ENCODE measurements at places on chromosomes 1 and 21.
A peak's percentile ranks its signal among the peaks of the same experiment; 100 is the strongest.

- no peak for DNase-seq
These were observed 132.9 kb upstream of the RAB4A start for GRCh38 chr1:229138058-229138457.

DNA sequence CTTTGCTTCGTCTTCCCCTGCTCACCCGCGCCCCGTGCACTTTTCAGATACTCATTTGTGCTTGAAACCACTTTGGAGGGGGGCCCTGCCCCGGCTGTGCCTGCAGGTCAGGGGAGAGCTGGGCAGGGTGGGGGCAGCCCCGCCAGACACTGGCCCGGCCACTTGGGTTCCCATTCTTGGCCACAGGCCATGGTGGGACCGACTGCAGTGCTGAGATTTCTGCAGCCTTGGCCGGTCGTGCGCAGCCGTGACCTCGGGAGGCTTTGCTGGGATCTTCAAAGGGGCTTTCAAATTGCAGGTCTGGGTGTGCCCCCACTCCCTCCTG lies 54.5 kb upstream of the TTC34 start:
- no peak for DNase-seq

DNA sequence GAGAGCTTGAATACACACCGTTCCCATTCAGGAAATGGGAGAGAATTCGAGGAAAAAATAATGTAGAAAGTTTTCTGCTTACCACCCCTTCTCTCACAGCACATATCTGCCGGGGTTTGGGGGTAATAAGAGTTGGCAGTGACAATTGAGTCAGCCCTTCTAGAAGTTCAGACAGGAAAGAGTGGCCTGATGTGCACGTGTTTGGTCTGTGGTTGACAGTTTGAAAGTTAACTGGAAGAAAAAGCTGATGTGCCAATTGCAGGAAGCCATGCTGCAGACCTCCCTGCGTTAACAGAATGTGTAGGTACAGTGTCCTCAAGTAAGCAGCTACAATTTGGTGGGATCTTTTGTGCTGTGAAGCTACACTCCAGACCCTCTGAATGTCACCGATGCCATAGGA lies 50.9 kb downstream of the DHX9 start:
- no peak for DNase-seq

- peak; percentile 27 for DNase-seq
These were observed 27.7 kb downstream of the CR1L start for GRCh38 chr1:207672522-207673130.

DNA sequence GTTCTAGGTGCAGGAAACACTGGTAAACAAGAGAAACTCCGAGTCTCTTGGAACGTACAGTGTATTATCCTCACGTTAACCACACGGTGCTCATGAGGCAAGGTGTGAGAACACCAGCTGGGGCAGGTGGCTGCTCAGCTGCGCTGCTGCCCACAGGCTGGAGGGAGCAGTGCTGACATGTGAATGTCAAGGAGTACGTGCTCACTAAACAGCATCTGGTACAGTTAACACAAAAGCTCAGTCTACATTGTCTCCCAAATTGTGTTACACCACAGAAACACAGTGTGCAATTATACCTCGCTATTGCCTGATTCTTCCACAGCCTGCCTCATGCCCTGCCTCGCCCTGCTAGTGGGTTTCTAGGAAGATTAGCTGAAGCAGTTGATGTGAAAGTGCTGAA lies 138.4 kb downstream of the GLIS1 start:
- no peak for DNase-seq

GRCh38 chr1:228112167-228112566 lies 3.1 kb upstream of the MRPL55 start:
- no peak for DNase-seq

- DNase-seq = no peak
These were observed 80.9 kb downstream of the COLGALT2 start for GRCh38 chr1:183956559-183957188.

DNA sequence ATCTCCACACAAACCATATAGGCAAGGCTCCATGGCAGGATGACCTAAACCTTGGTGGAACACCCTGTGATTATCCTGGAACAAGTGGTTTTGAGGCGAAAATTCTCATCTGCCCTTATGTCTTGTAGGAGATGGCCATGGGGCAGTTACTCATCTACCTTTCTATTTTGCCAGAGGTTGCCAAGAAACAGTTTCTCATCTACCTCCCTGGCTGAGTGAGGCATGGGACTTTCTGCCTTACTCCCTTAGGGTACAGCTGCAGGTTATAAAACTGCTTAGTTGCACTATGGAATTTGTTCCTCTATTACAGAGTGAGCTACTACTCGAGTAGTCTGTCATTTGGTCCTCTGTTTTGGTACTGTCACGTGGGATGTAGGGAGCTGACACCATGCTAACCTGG lies 31.3 kb upstream of the GUCA2A start:
- DNase-seq = no peak

GRCh38 chr1:228860911-228861831 lies 125.9 kb downstream of the RHOU start:
- peak; percentile 72 for DNase-seq

DNA sequence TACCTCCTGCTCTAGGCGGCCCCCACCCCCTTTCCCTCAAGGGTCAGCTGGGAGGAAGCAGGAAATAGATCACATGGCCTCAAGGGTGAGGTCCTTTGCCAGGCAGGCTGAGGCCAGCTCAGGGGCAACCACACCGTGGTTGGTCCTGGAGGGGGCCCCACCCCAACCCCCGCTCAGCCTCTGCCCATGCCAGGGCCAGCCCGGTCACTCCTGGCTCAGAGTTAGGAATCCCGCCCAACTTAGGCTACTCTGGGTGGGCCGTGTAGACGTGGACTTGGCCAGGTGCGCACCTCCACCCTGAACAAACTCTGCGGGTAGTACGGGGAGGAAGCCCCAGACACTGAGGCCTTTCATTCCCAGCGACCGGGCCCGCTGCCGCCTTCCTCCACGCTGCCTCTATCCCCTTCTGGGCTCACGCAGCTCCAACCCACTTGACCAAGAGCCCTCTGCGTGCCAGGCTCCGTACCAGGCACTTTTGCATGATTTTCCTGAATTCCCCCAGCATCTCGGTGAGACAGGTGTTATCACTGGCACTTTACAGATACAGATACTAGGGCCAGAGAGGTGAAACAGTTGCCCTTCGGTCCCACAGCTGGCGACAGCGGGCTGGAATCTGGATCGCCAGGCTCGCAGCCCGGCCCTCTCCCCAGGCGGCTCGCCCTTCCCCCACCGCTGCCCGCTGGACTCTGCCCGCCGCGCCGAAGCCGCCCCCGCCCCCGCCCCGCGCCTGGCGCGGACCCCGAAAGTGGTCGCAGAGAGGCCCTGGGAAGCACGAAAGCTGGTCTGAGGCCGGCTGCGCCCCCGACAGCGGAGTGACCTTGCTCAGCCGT lies 769 bp downstream of the GALE start:
- peak; percentile 84 for DNase-seq

DNA sequence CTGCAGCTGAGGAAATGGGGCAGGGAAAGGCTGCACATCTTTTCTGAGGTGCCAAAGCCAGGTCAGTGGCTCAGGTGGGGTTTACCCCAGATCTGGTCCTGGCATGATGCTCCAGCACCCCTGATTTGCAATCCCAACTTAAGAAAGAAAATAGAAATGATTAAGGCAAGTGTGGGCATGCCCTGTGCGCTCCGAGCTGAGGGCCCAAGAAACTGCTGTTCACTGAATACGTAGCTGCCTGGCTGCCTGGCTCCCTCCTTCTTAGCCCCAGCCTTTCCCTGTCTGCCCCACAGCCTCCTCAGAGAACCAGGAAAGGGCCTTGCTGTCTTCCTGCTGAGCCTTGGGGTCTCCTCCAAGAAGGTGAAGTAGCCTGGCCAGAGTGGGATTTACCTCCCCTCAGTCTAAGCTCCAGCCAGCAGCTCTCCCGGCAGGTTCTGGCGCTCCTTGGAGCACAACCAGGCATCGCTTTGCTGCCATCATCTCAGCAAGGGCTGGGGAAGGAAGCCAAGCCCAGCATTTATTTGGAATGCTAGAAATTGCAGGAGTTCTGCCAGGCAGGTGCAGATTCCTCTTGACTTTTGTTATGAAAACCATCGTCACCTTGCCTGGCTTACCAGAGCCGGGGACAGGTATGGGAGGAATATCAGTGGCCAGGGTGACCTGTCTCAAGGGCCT lies 51.3 kb upstream of the SELENON start:
- DNase-seq = no peak

- DNase-seq = no peak
These were observed 127.6 kb downstream of the NOS1AP start for GRCh38 chr1:162197041-162197531.

DNA sequence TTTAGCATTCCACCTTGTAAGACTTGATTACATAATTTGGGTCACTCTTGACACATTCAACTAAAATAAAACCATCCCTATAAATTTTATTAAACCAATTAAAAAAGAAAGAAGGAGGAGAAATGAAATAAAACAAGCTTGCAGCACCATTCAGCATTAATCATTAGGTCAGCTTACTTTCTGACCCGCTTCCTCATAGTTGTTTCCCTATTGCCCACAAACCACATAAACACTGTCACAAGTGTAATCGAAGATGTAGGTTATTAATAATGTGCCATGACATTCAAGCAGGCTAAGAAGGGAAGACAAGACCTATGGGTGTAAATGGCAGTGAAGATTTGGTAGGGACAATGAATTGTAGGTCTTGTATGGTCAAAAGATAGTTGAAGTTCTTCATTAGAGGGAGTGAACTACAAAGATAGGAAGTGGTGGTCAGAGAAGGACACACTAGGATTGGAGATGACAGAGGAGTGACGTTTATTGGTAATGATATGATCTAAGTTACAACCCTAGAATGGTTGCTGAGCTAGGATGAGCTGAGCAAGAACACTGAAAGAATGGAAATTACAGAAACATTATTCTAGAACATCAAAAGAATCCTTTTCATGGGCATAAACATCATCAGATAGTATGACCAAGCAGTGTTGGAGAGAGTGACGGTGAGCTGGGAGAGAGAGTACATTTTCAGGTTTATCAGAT lies 231.5 kb downstream of the KCNT2 start:
- DNase-seq = no peak

DNA sequence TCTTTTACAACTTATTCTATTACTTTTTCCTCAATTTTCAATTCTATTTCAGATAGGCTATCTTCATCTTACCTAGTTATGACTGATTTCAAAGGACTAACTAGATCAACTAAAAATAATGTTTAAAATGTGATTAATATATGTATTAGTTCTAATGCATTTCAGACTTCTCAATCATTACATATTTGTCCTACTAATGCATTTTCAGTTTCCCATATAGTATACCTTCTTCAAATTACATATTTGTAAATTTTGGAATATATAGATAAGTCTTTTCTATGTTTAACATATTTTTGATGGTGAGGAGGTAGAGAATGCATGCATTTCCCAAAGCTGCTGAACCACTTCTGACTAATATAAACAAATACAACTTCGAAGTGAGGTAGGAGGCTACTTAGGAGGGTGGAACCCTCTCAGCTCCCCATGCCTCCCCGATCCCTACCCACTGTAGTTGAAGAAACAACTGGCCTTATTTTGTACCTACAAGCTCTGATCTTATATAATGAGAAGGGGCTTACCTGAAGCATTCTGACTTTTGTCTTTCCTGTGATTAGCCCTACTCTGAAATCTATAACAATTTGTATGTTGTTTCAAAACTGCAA lies 1.7 kb downstream of the TRMT1L start:
- DNase-seq = no peak

DNA sequence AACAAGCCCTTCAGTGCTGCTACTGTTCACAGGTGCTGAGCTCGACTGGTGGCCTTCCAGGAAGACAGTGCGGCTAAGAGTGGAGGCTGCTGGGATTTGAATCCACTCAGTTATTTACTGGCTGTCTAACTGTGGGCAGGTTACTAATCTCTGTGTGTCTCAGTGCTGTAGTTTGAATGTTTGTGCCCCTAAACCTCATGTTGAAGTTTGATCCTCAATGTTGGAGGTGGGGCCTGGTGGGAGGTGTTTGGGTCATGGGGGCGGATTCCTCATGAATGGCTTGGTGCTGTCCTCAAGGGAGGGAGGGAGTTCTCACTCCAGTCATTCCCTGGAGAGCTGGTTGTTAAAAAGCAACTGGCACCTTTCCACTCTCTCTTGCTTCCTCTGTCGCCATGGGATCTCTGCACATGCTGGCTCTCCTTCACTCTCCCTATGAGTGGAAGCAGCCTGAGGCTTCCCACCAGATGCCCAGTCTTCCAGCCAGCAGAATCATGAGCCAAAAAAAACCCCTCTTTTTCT lies 334.8 kb downstream of the RPS6KC1 start:
- no peak for DNase-seq

DNA sequence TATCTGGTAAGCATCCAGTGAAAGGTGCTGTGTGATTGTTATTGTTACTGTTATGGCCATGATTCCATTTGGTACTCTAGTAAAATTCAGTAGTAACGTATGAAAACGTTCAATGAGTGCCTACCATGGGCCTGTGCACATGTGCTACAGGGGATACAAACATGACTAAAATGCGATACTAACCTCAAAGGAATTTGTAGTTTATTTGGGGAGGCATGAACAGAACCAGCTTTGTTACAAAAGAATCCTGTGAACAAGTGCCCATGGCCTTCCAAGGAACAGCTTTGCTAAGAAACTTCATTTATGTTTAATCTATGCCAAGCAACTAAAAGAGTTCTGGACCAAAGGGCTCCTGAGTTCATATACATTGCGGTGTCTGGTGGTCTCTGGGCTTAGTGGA lies 28.7 kb downstream of the PTGFR start:
- no peak for DNase-seq

DNA sequence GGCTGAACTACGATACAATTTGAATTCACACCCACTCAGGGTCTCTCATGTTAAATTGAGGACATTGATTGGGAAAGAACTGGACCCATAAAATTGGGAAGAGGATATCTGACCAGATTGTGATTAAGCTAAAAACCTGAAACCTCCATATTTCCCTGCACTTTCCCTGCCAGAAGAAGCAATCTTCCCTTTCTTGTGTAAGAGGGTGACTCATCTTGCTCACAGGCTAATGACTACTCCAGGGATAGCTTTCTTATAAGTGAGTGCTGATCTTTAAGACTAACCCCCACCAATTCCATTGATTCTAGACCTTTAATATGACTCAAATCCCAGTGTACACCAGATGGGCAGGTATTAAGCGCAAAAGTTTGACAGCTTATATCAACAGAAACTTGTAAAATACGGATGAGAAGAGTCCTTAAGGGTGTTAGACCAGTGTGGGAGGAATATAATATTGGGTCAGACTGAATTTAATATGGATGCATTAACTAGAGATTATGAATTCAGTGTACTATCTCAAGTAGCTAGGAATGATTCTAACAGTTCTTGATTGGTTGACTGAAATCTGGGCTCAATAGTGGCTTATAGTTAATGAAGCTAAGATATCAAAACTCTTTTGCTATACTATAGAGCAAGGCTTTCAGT lies 12.1 kb upstream of the SGIP1 start:
- no peak for DNase-seq

Measured in 8988T (cell line).